ENCODE measurements at places on chromosomes 7 and 10.

DNA sequence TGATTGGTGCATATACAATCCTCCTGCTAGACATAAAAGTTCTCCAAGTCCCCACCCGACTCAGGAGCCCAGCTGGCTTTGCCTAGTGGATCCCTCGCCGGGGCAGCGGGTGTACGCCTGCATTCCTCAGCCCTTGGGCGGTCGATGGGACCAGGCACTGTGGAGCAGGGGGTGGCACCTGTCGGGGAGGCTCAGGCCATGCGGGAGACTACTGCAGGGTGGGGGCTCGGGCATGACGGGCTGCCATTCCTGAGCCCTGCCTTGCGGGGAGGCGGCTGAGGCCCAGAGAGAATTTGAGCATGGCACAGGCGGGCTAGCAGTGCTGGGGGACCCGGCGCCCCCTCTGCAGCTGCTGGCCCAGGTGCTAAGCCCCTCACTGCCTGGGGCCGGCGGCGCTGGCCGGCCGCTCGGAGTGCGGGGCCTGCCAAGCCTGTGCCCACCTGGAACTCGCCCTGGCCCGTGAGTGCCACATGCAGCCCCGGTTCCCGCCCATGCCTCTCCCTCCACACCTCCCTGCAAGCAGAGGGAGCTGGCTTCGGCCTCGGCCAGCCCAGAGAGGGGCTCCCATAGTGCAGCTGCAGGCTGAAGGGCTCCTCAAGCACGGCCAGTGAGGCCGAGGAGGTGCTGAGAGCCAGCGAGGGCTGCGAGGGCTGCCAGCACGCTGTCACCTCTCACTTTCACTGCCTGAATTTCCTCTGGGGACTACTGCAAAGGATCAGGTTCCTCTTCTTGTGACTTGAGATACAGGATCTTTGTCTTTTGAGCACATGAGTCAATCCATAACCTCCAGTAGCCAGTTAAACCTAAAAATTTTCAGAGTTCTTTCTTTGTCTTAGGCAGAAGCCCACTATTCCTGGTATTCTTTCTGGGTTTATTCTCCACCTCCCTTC lies 25.1 kb upstream of the ELOVL3 start:
- DNase-seq: no peak

DNA sequence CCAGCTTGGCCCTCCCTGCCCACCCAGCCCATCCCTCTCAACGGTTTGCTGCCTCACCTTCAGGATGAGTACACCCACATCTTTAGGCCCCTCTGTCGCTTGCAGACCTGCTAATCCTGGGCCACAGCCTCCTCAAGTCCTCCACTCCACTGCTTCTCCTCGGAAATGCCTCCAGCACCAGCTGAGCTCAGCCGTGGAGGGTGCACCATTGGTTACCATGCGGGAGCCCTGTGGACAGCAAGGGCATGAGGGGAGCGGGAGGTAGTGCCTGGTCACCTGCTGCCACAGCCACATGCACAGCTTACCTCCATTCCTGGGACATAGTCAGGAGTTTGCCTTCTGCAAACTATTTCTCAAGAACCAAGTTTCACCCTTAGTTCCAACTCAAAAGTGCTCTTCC lies 286.3 kb upstream of the ZMIZ1 start:
- DNase-seq: no peak

GRCh38 chr7:23468526-23469149 lies 1.7 kb downstream of the IGF2BP3 start:
- DNase-seq: no peak

- no peak for DNase-seq
Measured at GRCh38 chr7:118222591-118222990, 1.9 kb upstream of the ANKRD7 start.

Data from stimulated activated naive CD4-positive, alpha-beta T cell treated with Interleukin-2 at 50 U/mL for 16 hours (primary cell).